PC-9 (cell line): ENCODE measurements at places on chromosomes 6 and 20.

- no peaks in the 10 kb centered on the region for H3K27me3 ChIP-seq
- no peak for DNase-seq
- H3K4me3 ChIP-seq: no peak overlapping the region
- no peak overlapping the region for H3K27ac ChIP-seq
Observed at GRCh38 chr6:128068119-128068479, 167.2 kb upstream of the THEMIS start.

- H3K4me3 ChIP-seq: no peak within 1 kb of the TSS
- no peaks in the 10 kb centered on the region for H3K4me1 ChIP-seq
- no peak within 1 kb of the TSS for H3K27ac ChIP-seq
- no peaks in the 10 kb centered on the region for H3K36me3 ChIP-seq
- peak; percentile 27 for DNase-seq
Observed at GRCh38 chr20:57266291-57267157, at the start of gene BMP7. Gene BMP7, minus strand, starts transcription at chr20:57266641. Its CDS starts 519 bp downstream, at chr20:57266122.

- no peak overlapping the region for H3K27ac ChIP-seq
- no peaks in the 10 kb centered on the region for H3K27me3 ChIP-seq
- DNase-seq: no peak
- peaks cover 3% of the 10 kb centered on the region; the same call in 1 of the 2 replicates for H3K36me3 ChIP-seq
- H3K4me3 ChIP-seq: no peak overlapping the region
Observed at GRCh38 chr6:89749918-89750317, 69.7 kb downstream of the MDN1 start.

GRCh38 chr6:136014454-136015437, 163.2 kb downstream of the PDE7B start:
- H3K4me3 ChIP-seq: no peak overlapping the region
- H3K27ac ChIP-seq: no peak overlapping the region

DNA sequence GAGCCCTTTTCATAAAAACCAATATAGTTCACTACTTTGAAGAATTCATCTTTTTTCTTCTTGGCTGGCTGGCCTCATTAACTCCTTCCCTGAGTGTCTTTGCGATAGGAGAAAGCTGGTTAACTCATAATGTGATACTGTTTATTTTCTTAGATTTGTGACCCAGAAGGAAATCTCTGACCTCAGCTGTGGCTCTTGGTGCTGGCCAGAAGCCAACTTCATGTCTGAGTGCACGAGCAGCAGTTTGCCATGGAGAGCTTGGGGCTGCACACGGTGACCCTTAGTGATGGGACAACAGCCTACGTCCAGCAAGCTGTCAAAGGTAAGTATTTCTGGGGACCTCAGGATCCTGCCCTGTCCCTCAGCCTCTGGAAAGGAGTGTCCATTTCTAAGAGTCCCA, 16.7 kb upstream of the DEF6 start:
- H3K27ac ChIP-seq: no peak overlapping the region
- DNase-seq: no peak
- peaks cover 4% of the 10 kb centered on the region; the same call in 1 of the 2 replicates for H3K36me3 ChIP-seq
- H3K4me1 ChIP-seq: no peaks in the 10 kb centered on the region
- no peak overlapping the region for H3K4me3 ChIP-seq
- no peaks in the 10 kb centered on the region for H3K27me3 ChIP-seq

- H3K27me3 ChIP-seq: no peaks in the 10 kb centered on the region
- DNase-seq: peak; percentile 41
- no peak overlapping the region for H3K4me3 ChIP-seq
- no peaks in the 10 kb centered on the region for H3K4me1 ChIP-seq
- no peaks in the 10 kb centered on the region for H3K36me3 ChIP-seq
- H3K27ac ChIP-seq: no peak overlapping the region
Observed at GRCh38 chr20:3134151-3134550, 25.5 kb downstream of the FASTKD5 start.

- H3K36me3 ChIP-seq: no peaks in the 10 kb centered on the region
- no peaks in the 10 kb centered on the region for H3K4me1 ChIP-seq
- no peak overlapping the region for H3K4me3 ChIP-seq
- no peaks in the 10 kb centered on the region for H3K27me3 ChIP-seq
- no peak for DNase-seq
- no peak overlapping the region for H3K27ac ChIP-seq
Observed at GRCh38 chr6:44779130-44779826, 391.8 kb downstream of the CDC5L start.

GRCh38 chr20:20102716-20103258, 50.5 kb downstream of the CFAP61 start:
- H3K27ac ChIP-seq: no peak overlapping the region
- no peak for DNase-seq
- H3K4me1 ChIP-seq: no peaks in the 10 kb centered on the region
- H3K36me3 ChIP-seq: no peaks in the 10 kb centered on the region
- H3K27me3 ChIP-seq: peaks cover 56% of the 10 kb centered on the region
- no peak overlapping the region for H3K4me3 ChIP-seq

DNA sequence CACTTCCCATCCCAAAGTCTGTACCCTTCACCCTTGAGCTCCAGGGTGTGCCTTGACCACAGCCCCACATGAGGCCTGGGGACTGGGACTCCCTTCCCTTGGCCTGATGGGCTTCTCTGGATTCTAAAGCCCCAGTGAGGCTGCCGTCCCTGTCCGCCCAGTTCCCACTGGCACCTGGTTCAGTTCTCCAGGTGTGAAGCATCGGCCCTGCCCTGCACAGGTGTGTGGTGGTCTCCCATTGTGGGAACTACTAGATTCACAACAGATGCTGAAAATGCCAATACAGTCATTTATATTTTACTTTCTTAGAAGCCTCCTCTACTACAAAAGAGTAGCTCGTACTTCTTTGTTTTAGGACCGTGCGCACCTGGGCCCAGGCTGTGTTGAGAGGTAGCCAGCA, 72.8 kb downstream of the TTLL2 start:
- H3K4me3 ChIP-seq: no peak overlapping the region
- no peaks in the 10 kb centered on the region for H3K4me1 ChIP-seq
- no peaks in the 10 kb centered on the region for H3K36me3 ChIP-seq
- peaks cover 92% of the 10 kb centered on the region for H3K27me3 ChIP-seq

GRCh38 chr6:168078175-168078942, 653 bp downstream of the FRMD1 start:
- no peak overlapping the region for H3K4me3 ChIP-seq
- DNase-seq: no peak
- H3K4me1 ChIP-seq: no peaks in the 10 kb centered on the region

GRCh38 chr20:10308652-10309051, 90.0 kb downstream of the SNAP25 start:
- peaks cover 59% of the 10 kb centered on the region for H3K4me1 ChIP-seq
- no peaks in the 10 kb centered on the region for H3K27me3 ChIP-seq
- H3K4me3 ChIP-seq: no peak overlapping the region
- no peak overlapping the region for H3K27ac ChIP-seq
- H3K36me3 ChIP-seq: no peaks in the 10 kb centered on the region

DNA sequence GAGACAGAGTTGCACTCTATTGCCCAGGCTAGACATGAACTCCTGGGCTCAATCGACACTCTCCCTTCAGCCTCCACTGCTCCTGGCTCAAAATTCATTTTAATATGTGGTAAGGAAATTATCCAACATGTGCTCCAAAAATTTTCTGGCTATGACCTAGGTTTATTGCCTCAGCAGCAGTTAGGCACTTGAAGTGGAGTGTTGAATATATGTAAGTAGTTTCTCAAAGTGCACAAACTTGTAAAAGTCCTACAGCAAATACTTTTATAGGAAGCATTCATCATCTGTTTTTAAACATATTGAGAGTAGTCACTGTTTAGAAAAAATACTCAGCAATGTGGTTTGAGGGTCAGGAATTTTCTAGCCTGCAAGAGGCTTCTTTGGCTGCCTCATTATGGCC, 13.2 kb downstream of the FILIP1 start:
- H3K27ac ChIP-seq: no peak overlapping the region
- DNase-seq: no peak
- H3K27me3 ChIP-seq: no peaks in the 10 kb centered on the region
- H3K4me3 ChIP-seq: no peak overlapping the region
- H3K4me1 ChIP-seq: no peaks in the 10 kb centered on the region

- no peak for DNase-seq
- no peak overlapping the region for H3K27ac ChIP-seq
- H3K4me3 ChIP-seq: no peak overlapping the region
- H3K36me3 ChIP-seq: no peaks in the 10 kb centered on the region
Observed at GRCh38 chr6:170283212-170284081, 7.4 kb downstream of the DLL1 start.

DNA sequence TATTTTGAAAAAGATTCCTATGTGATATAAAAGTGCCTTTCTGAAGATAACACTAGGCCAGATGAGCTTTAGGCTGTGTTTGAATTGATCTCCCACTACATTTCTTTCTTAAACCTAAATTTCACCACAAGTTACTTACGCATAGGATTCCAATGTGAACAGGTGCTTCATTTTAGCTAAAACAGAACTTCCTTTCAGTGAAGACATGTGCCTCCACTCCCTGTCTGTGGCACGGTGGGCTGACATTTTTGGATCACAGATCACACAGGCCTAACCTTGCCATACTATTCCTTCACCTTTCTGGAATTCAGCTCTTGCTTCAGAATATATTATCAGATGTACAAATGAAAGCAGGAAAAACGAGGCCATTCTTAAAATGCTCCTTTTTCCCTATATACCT, 231.8 kb downstream of the SAMD5 start:
- H3K27ac ChIP-seq: no peak overlapping the region
- no peak for DNase-seq
- 0 out of 2 replicates have a peak, but pooled peaks cover 10% of the 10 kb centered on the region for H3K36me3 ChIP-seq
- H3K4me3 ChIP-seq: no peak overlapping the region
- H3K4me1 ChIP-seq: no peaks in the 10 kb centered on the region

DNA sequence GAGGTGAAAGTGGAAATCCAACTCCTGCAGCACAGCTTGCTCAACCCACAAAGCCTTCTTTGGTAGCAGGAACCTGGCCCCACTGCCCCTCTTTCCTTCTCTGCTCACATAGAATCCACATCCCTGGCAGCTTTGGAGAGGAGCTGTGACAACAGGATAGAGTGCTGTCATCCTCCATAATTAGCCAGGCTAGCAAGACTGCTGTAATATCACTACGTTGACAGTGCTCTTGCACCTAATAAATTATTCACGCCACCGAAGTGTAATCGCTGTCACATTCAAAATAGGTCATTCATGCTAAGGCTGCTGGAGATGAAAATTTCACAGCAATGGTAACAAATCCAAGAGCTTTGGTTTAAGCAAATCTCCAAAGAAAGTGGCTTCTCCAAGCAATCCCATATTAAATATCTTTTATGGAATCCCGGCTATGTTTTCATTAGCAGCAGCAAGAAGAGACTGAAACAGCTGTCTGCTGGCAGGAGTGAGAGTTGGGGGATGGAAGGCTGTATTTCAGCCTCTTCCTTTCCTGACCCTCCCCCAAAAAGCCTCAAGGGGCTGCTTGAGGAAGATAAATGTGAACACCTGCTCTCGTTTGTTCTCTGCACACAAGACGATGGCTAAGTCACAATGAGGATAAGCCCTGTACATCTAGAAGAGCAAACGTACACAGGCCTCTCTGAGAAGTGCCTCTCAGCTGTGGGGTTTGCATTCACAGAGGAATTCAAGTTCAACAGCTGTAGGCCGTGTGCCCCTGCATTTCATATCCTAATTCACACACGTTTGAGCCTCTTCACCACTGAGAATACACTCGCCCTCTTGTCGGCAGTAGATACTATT, 16.5 kb downstream of the RIPOR2 start:
- H3K36me3 ChIP-seq: no peaks in the 10 kb centered on the region
- H3K4me3 ChIP-seq: no peak overlapping the region
- no peaks in the 10 kb centered on the region for H3K27me3 ChIP-seq
- no peak overlapping the region for H3K27ac ChIP-seq
- DNase-seq: no peak

- no peaks in the 10 kb centered on the region for H3K36me3 ChIP-seq
- no peak for DNase-seq
- H3K27me3 ChIP-seq: peaks cover 85% of the 10 kb centered on the region
- no peaks in the 10 kb centered on the region for H3K4me1 ChIP-seq
Observed at GRCh38 chr20:59363101-59363500, 62.7 kb downstream of the EDN3 start.

GRCh38 chr6:72741083-72741482, 119.2 kb downstream of the KCNQ5 start:
- no peaks in the 10 kb centered on the region for H3K4me1 ChIP-seq
- no peaks in the 10 kb centered on the region for H3K27me3 ChIP-seq
- H3K27ac ChIP-seq: no peak overlapping the region
- no peaks in the 10 kb centered on the region for H3K36me3 ChIP-seq
- no peak for DNase-seq

- H3K27me3 ChIP-seq: no peaks in the 10 kb centered on the region
- peak overlapping the region; percentile 10; the same call in 1 of the 2 replicates for H3K4me3 ChIP-seq
- H3K36me3 ChIP-seq: no peaks in the 10 kb centered on the region
- H3K4me1 ChIP-seq: peaks cover 38% of the 10 kb centered on the region
- peak overlapping the region; percentile 62 for H3K27ac ChIP-seq
Observed at GRCh38 chr6:36154286-36154685, 24.0 kb downstream of the MAPK13 start.

DNA sequence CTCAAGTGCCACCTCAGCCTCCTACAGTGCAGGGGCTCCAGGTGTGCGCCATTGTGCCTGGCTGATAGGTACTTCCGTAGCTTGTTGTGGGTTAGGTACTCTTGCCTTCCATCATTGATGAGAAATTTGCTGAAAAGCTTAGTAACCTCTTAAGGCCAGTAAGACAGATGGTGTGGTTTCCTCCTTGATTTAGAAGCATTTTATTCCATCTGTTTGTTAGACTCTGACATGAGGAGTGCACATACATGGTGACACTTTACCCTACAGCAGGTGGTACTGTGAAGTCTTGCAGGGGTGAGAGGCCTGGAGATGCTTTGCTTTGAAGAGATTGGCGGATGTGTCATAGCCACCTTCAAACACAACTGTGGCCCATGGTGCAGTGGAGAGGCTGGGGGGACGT, 14.8 kb upstream of the MTG2 start:
- no peak for DNase-seq
- H3K4me1 ChIP-seq: no peaks in the 10 kb centered on the region
- H3K27ac ChIP-seq: no peak overlapping the region
- H3K36me3 ChIP-seq: no peaks in the 10 kb centered on the region
- no peaks in the 10 kb centered on the region for H3K27me3 ChIP-seq

- H3K4me1 ChIP-seq: no peaks in the 10 kb centered on the region
- peaks cover 41% of the 10 kb centered on the region for H3K27me3 ChIP-seq
- H3K4me3 ChIP-seq: no peak overlapping the region
- no peak for DNase-seq
Observed at GRCh38 chr6:39530201-39530759, 194.9 kb downstream of the KIF6 start.

GRCh38 chr6:5707281-5708045, 299.3 kb downstream of the NRN1 start:
- H3K27me3 ChIP-seq: no peaks in the 10 kb centered on the region
- H3K36me3 ChIP-seq: no peaks in the 10 kb centered on the region
- no peak for DNase-seq
- no peak overlapping the region for H3K27ac ChIP-seq
- no peaks in the 10 kb centered on the region for H3K4me1 ChIP-seq
- no peak overlapping the region for H3K4me3 ChIP-seq

DNA sequence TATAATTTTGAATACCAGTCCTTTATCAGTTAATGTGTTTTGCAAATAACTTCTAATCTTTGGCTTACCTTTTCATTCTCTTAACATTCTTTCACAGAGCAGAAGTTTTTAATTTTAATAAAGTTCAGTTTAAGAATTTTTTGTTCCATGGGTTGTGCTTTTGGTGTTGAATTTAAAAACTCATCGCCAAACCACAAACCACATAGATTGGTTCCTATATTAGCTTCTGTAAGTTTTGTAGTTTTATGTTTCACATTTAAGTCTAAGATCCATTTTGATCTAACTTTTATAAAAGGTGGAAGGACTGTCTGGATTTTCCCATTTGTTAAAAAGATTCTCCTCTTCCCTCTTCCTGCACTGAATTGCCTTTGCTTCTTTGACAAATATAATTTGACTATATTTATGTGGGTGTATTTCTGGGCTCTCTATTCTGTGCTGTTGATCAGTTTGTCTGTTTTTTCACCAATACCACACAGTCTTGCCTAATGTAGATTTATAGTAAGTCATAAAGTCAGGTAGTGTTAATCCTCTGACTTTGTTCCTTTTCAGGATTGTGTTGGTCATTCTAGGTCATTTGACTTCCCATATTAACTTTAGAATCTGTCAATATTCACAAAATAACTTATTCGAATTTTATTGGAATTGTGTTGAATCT, 17.5 kb upstream of the SDCBP2 start:
- no peaks in the 10 kb centered on the region for H3K27me3 ChIP-seq
- no peak for DNase-seq
- H3K27ac ChIP-seq: no peak overlapping the region
- H3K4me3 ChIP-seq: no peak overlapping the region
